ENCODE measurements at places on chromosomes 4 and X. TPM values are rescaled to one million over a fixed set of nuclear protein-coding genes. Genes with fewer than 3 reads are reported as not detected.

GPC3 gene
- 1.1 TPM for total RNA-seq

KDR gene
- 13.5 TPM for total RNA-seq

SPANXN4 gene
- not detected for total RNA-seq

PRSS12 gene
- 0.83 TPM for total RNA-seq

YTHDC1 gene
- 25.2 TPM for total RNA-seq

KIT gene
- 0.23 TPM for total RNA-seq

XPNPEP2 gene
- total RNA-seq = 2.0 TPM

SRPK3 gene
- total RNA-seq = not detected

MID1 gene
- total RNA-seq = 2.4 TPM

DUSP9 gene
- 0.60 TPM for total RNA-seq

SERTM2 gene
- 0.05 TPM for total RNA-seq

MCF2 gene
- total RNA-seq = 0.20 TPM

VSIG4 gene
- total RNA-seq = 16.1 TPM

PDK3 gene
- 12.6 TPM for total RNA-seq

RTL9 gene
- total RNA-seq = 0.08 TPM

GRIA3 gene
- 3.1 TPM for total RNA-seq

NPY5R gene
- total RNA-seq = not detected

SAP30 gene
- 3.8 TPM for total RNA-seq

ERVMER34-1 gene
- not detected for total RNA-seq

PKD2 gene
- 6.5 TPM for total RNA-seq

ADH6 gene
- total RNA-seq = 144 TPM

OCRL gene
- 7.5 TPM for total RNA-seq

FHDC1 gene
- 0.28 TPM for total RNA-seq

SHROOM3 gene
- total RNA-seq = 39.9 TPM

FGF13 gene
- total RNA-seq = 0.55 TPM

NDNF gene
- 1.1 TPM for total RNA-seq

RBM47 gene
- total RNA-seq = 56.5 TPM

ERAS gene
- not detected for total RNA-seq

HS3ST1 gene
- total RNA-seq = 0.08 TPM

C4orf51 gene
- not detected for total RNA-seq

SUPT20HL2 gene
- total RNA-seq = not detected

RXFP1 gene
- total RNA-seq = 1.1 TPM

CXXC4 gene
- 0.38 TPM for total RNA-seq

PF4V1 gene
- total RNA-seq = not detected

CLCN5 gene
- 24.8 TPM for total RNA-seq

GJB1 gene
- 255 TPM for total RNA-seq

DAPP1 gene
- 0.78 TPM for total RNA-seq

HSPA4L gene
- 3.9 TPM for total RNA-seq

KLF8 gene
- total RNA-seq = 0.58 TPM

CDKL2 gene
- 0.13 TPM for total RNA-seq

NHS gene
- 0.10 TPM for total RNA-seq

MND1 gene
- total RNA-seq = not detected

JADE3 gene
- 8.5 TPM for total RNA-seq

NLGN3 gene
- 0.20 TPM for total RNA-seq

XAGE1B gene
- total RNA-seq = not detected

RHOXF1 gene
- not detected for total RNA-seq

RPS3A gene
- total RNA-seq = 414 TPM

NAP1L3 gene
- total RNA-seq = 0.30 TPM

ZNF157 gene
- not detected for total RNA-seq

SAGE1 gene
- total RNA-seq = not detected

GLOD5 gene
- total RNA-seq = 3.1 TPM

G3BP2 gene
- 52.2 TPM for total RNA-seq

TLR6 gene
- total RNA-seq = 1.5 TPM

GRIA2 gene
- total RNA-seq = not detected

RNF212 gene
- total RNA-seq = 0.25 TPM

SLC6A14 gene
- total RNA-seq = 0.05 TPM

CWH43 gene
- not detected for total RNA-seq

CT45A2 gene
- total RNA-seq = not detected
